ENCODE measurements at places on chromosomes 7 and 10.

DNA sequence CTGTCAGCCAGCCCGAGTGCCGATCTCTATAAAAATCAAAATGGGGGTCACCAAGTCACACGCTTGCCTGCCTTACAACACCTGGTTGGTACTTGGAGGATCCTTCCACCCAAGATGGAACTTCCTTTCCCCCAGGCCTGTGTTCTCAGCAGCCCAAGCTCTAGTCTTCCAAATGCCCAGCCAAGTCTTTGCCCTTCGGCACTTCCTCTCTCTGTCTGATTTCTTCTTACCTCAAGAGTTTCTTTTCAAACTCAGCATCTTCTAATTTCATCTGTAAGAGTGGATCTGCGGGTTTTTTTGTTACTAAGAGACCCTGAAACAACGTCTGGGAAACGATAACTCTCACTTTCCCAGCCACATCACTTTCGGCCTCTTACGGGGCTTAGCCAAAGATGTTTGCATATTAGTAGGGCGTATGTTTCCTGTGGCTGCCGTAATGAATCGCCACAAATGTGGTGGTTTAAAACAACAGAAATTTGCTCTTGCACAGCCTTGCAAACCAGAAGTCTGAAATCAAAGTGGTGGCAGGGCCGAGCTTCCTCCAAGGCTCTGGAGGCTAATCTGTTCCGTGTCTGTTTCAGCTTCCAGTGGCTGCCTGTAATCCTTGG, 219.9 kb downstream of the TCF7L2 start:
- no peak for DNase-seq

- no peak for DNase-seq
These were observed 181.1 kb downstream of the PTPN20 start for GRCh38 chr10:47092376-47092775.

DNA sequence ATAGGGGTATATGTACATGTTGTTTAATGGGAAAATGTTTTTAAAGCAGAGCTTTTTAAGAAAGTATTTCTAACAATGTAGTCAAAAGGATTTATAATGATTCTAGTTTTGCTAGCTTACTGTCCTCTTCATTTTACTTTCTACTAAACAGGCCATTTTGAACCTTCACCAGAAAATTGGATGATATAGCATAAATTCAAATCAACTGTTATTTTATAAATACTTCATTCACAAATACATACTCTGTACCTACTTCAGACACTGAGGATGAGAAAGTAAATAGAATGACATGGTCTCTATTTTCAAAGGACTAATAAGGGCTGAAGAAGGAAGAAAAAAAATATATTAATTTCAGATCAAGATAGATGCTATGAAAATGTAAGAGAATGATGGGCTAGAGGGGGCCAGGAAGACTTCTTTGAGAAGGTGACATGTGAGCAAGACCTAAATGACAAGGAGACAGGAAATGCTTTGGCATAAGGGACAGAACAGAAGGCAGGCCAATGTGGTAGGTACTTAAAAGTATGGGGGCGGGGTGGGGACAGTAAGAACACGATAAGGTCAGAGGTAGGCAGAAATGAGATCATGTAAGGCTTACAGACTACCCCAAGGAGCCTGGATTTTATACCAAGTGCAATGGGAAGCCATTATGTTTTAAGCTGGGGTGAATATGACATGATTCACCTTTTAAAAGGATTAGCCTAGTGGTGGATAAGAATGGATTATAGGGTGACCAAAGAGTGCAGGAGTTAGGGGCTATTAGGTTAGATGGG, 5.2 kb downstream of the NAMPT start:
- DNase-seq, result no peak

- DNase-seq, result peak; percentile 29
These were observed 1.6 kb downstream of the CDK14 start for GRCh38 chr7:90597563-90598253.

DNA sequence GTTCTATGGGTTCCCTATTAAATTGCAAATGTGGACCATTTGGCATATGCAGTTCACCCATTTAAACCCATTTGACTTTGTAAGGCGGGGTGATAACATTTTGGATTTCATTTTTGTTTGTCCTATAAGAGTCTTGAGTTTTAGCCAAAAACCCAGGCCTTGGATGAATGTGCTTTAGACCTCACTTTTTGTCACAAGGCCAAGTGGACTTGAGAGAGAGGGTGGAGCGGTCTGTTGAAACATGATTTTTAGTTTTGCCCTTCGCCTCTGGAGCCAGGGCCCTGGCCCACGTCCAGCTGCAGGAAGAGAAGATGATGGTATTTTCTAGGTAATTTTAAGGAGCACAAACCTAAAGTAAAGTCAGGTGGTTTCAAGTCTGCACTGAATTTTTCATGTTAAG, 260.1 kb downstream of the SLC25A13 start:
- DNase-seq, result no peak

GRCh38 chr7:37409461-37409860, 39.2 kb downstream of the ELMO1 start:
- DNase-seq, result no peak

DNA sequence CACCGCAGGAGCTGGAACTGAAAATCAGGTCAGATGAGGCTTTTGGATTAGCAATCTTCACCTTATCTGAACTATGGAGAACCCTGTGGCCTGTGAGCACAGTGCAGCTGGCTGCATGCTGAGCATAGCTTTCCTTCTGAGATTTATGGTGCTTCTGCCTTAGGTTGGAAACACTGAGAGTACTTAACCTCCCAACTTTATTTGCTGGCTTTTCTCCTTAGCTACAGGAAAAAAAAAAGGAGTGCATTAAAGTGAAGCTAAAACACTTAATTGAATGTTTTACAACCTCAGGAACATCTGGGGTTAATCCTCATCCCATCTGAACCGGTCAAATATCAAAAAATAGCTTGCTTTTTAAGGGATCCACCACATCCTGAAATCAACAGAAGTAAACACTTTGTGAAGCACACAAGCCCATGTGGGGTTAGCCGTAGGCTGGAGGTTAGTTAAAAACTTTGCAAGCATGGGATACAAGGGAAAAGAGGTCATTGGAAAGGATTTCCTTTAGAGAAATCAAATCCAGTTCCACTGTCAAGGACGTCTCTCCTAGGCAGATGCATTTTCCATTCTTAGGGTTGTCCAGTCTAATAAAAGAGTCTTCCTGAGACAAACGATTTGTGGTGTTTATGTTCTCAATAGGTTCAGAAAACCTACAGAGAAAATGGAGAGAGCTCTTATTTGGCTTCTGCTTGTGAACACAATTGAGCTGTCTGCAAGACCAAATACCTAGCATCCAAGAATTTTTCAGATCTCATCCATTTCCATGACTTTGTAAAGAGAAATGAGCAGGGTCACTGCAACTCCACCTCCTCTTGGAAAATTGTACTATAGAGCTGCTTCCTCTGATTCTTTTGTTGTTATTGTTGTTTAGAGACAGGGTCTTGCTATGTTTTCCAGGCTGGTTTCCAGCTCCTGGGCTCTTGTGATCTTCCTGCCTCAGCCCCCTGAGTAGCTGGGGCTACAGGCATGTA, 470.4 kb upstream of the IGFBP3 start:
- no peak for DNase-seq

- no peak for DNase-seq
These were observed 27.5 kb upstream of the SMC3 start for GRCh38 chr10:110540031-110540430.

DNA sequence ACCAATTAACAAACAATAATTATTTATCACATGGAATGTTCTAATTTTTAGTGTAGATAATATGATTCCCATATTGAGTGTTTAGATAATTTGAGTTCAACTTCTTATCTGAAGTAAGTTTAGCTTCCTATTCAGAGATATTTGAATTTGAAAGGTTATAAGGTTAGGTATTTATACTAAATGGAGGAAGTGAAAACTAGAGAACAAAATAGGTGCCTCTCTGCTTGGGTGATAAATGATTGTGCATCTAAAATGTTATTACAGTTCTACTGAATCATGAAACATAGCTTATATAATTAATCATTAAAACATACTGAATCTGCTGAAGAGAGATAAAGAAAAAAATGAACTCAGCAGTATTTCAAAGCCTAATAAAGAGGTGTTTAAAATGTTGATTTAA, 1174.3 kb downstream of the XPNPEP1 start:
- DNase-seq, result no peak

DNA sequence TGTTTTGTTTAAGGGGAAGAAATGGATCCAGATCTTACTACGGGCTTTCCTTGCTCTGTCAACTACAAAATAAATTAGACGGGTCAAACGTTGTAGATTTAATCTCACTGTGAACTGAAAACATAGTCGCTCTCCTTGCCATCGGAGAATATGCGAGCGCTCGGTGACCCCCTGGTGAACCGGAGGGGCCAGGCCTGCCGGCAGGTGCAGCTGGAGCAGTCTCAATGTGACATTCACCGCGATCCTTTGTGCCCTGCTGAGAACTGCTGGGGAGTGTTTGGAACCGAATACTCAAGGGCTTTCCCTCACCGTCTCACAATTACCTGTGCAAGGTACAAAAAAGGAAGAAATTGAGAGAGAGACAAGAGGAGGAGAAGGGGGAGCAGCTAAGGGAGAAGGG, 174.1 kb upstream of the GPR26 start:
- DNase-seq, result no peak

- DNase-seq, result no peak
These were observed 79.2 kb downstream of the PHTF2 start for GRCh38 chr7:77877791-77878190.

DNA sequence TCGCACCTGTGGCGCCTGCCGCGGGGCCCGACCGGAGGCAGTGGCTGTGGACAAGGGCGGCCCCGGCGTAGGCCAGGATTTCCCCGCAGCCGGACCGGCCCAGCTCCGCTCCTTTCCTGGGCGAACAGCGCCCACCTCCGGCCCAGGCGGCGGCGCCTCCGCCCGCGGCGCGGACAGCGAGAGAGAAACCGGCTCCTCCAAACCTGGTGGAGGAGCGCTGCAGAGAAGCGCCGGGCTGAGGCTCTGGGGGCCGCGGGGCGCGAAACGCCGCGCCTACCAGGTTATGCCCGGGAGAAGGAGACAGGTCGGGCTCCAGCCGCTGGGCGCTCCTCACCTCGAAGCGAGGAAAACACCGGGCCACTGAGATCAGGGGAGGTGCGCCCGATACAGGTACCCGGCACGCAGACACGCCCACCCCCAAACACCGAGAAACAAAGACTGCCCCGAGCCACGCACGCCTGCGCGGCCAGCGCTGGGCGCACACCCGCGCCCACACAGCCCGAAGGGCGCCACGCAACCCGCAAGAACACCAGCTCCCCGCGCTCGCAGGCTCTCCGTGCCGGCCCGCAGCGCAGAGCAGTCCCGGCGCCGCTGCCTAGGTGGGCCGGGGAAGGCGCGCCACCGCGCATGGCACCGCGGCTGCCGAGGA, 3.3 kb downstream of the GRID1 start:
- peak; percentile 88 for DNase-seq

DNA sequence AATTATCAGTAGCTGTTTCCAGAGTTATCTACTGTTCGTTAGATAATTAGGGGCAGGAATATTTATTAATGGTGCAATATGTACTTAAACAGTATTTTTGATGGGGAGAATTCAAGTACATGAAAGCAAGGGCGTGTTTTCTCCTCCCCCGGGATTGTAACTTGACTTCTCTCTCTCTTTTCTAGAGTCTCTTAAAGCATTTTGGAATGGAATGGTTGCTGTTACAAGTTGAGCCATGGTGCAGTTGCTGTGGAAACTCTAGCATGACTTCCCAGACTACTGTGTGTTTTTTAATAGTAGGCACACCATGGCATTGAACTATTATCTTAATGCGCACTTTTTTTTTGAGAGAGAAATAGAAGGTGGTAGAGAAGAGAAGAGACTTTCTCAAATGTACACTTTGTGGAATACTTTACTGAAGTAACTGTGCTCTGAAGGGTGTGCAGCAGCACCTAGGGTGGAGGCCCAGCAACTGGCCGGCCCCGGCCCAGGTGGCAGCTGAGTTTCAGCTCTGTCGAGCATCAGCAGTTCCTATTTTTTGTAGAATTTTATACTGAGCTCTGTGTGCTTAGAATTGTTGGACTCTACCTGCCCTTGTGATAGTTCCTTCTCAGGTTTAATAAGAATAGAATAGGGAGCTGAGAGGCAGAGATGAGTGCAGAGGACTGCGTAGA, 64.4 kb downstream of the CCNY start:
- DNase-seq, result no peak

GRCh38 chr10:100742076-100742771, 3.2 kb upstream of the PAX2 start:
- DNase-seq, result no peak

- DNase-seq, result no peak
These were observed 56.8 kb downstream of the EPDR1 start for GRCh38 chr7:37977243-37977642.

DNA sequence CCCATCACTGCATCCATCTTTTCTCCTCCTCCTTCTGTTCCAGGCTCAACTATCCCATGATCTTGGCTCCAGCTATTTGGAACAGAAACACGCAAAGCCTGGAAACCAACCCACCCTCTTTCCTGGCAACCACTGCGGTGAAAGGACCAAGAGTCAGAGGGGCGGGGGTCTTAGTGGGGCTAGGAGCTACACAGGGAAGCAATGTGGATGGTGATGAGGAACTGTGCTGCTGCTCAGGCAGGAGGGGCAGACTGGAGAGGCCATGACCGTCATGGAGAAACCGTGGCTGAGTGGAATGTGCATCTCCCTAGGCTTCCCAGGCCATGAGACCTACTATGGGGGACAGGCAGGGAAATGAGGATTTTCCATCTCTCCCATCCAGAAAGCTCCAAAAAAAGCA, 25.6 kb downstream of the PLAC9 start:
- DNase-seq, result no peak

DNA sequence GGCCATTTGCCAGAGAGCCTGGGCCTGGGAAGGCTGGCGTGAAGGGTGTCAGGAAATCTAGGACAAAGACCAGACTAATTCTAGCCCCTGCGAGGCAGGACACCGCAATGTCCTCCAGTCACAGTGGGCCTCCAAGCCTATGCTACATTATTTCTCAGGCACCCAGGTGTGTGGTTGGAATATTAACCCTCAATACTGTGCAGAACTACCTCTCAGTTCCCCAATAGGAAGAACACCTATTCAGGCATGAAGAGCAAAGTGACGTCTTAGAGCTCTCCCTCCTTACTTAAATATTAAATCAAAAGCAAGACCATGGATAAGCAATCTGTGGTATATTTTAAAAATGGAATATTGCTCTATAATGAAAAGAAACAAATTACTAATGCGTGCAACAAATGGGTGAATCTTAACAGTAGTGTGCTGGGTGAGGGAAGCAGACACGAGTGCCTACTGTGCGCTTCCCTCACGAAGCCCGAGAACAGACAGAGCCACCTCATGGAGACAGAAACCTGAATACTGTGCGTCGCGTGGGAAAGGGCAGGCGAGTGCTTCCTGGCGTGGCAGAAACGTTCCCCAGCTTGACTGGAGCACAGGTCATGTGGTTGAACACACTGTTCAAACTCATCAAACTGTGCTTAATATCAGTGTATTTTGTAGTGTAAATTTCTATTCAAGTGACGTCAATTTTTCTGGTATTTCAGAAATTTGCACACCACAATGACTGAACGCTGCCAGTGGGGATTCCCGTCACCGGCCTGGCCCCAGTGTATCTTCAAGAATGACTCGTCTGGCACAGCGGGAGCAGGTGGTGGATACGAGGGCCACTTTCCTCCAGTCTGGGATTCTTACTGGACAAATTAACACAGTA, 15.5 kb upstream of the PTPRN2 start:
- DNase-seq, result no peak
